Glomerular endothelial cell (primary cell): ENCODE measurements at places on chromosomes 5 and 9. TPM values are rescaled to one million over a fixed set of nuclear protein-coding genes. Genes with fewer than 3 reads are reported as not detected.

DNA sequence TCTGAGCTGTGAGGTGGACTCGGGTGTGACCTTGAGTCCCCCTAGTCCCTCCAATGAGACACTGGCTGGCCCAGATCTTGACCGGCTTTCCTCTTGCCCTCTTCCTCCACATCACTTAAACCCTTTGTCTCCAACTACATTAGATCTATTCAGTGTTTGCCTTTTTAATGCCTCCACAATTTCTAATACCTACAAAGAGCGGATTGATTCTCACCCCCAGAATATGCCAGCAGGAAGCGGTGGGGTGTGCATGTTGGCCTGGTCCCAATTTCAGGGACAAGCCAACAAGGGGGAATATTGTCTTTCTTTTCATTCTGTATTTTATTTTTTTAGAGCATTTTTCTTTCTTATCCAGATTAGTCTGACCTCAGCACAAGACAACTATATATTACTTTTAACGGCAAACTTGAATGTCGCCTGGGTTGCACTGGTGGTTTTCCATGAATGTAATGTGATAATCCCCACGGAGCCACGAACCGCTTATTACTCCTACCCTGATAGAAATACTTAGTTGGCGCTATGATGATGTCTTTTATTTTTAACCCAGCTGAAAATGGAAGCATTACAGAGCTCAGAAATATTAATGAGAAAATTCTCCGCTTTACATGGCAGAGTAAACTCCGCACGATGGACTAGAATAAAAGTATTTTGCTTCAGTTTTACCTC is 68.5 kb upstream of the MYO10 start:
- no peak for DNase-seq

- DNase-seq: no peak
Observed at GRCh38 chr5:163938595-163938994, 433.2 kb downstream of the MAT2B start.

- DNase-seq: no peak
Observed at GRCh38 chr5:44806608-44807007, 2.1 kb upstream of the MRPS30 start.

- no peak for DNase-seq
Observed at GRCh38 chr5:142544946-142545649, 140.8 kb downstream of the FGF1 start.

DNA sequence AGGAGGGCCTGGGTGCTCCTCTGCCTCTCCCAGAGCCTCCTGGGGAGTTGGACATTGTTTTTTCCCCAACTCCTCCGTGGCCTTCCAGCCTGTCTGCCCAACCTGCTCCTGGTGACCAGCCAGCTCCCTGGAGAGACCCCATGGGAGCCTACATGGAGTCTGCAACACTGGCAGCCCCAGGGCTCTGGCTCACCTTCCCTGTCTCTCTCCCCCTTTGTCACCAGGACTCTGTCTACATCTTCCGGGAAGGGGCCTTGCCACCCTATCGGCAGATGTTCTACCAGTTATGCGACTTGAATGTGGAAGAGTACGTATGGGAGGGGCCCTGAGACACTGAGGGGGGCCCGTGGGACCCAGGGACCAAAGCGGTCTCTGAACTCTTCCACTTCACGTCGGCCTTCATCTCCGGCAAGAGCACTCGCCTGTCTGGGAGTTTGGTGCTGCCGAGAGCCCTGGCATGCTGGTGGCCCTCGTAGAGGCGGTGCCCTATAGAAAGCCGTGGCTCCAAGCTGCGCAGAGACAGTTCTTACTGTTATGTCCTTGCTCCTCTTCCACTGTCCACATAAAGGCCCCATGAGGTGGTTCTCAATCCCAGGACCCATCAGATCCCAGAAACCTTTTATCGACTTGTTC is 5.9 kb upstream of the CEL start:
- DNase-seq: no peak

GRCh38 chr9:13621872-13622564 is 342.5 kb upstream of the MPDZ start:
- no peak for DNase-seq

The TMC1 gene
- 0.23 and 0.82 TPM in 2 replicates for total RNA-seq

The NMUR2 gene
- 0.87 TPM in 1 of 2 replicates, not detected in the other for total RNA-seq

The GPX8 gene
- total RNA-seq: 70.8 and 89.8 TPM in 2 replicates
